ENCODE measurements at places on chromosomes 2 and 18.
A peak's percentile ranks its signal among the peaks of the same experiment; 100 is the strongest.

DNA sequence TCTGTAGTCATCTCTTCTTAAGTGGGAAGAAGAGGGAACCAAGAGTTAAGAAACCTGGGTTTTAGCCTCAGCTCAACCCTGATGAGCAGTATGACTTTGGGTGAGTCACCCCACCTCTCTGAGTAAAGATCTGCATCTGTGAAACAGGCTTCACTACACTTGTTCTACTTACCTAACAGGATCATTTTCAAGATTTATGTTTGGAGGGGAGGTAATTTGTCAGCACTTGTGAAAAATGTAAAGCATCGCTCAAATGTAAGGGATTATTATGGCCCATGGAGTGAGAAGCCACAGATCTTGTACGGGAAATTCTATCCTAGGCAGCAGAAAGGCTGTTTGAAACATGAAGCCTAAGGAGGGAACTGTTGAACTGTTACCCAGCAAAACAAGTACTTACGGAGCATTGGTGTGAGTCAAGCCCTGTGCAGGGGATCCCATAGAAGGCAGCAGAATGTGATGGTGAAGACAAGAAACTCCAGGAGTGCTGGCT lies 160.6 kb downstream of the PRKCE start:
- no peak for DNase-seq

DNA sequence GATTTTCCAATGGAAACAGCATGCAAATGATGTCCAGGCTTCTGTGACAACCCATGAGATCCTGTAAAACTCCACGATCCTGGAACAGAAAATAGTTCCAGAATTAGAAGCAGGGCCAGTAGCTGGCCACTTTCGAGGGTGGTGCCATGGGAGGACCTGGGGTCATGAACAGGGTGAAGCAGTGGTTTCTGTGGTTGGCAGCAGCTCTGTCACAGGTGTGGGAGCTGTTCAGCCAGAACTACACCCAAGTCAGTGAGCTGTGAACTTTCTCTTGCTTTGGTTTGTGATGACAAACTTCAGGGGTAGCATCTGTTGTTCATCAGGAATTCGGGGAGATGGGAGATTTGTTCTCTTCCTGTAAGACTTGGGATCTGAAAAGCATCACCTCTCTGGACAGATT lies 314.4 kb upstream of the NT5C1B start:
- DNase-seq = no peak

DNA sequence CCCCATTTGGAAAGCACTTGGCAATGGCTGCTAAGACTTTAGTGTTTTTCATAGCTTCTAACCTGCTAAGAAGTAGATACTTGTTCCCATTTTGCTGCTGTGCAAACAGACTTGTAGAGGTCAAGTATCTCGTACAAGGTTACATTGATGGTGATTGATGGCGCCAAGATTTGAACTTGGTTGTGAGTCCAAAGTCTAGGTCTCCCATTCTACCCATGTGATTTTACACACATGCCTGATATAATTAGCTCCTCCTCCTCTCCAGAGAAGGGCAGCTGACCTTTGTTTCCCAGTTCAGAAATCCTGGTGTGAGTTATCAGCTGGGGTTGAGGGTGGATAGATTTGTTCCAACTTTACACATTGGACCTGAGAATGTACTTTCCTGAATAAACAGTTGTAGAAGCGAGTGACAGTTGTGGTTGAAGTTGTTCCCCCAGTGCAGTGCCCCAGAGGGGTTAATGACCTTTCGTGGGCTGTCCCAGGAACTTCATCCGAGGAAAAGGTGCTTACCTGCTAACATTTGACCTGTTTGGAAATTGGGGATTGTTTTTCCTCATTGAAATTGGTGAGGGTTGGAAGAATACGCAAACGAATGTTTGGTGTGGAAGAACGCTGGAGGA lies 10.4 kb downstream of the TCF7L1 start:
- DNase-seq = no peak

- no peak for DNase-seq
Measured at GRCh38 chr2:83342860-83343329, 1116.2 kb downstream of the SUCLG1 start.

DNA sequence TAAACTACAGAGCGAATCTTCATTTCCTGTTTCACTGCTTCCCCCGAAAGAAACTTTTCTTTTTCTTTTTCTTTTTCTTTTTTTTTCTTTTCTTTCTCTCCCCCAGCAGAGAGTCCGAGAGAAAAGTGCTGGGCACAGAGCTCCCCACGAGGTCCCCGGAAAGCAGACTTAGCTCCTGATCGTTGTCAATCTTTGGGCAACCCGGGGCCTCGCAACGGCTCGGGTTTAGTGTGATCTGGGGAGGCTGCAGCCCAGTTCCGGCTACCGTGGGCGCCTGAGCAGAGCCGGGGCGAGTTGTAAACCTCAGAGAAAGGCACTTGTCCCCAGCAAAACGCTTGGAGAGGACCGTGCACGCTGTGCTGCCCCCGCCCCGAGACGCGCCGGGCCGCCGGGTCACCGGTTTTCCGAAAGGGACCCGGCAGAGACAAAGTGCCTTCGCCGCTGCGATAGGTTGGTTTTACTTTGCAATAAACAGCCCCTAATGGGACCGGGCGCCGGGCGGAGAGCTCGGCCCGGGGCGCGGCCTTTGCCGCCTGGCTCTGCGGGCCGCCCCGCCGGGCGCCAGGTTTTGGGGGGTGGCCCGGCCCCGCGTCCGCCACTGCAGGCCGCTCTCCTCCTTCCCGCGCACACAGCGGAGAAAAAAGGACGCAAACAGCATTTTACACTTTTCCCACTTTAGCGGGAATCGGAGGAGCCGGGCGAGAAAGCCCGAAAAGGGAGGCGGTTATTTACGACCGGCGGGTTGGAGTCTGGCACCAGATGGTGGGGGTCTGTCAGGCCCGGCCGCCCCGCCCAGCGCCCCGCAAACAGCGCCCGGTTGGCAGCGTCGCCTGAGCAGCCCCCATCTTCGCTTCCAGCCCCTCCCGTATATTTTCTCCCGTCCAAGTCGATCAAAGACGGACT lies 136.0 kb downstream of the INSIG2 start:
- peak; percentile 20 for DNase-seq

DNA sequence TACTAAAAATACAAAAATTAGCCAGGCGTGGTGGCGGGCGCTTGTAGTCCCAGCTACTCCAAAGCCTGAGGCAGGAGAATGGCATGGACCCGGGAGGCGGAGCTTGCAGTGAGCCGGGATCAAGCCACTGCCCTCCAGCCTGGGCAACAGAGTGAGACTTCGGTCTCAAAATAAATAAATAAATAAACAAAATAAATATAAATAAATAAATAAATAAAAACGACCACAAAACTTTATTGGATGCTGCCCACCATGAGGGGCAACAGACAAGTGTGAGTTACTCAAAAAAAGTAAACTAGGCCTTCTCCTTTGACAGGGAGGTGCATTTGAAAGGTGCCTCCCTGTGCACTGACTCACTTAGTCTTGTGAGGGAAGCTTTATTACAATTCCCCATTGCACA lies 50.4 kb downstream of the SLC4A1AP start:
- DNase-seq = no peak

GRCh38 chr2:119371111-119371510 lies 4.3 kb downstream of the DBI start:
- no peak for DNase-seq

DNA sequence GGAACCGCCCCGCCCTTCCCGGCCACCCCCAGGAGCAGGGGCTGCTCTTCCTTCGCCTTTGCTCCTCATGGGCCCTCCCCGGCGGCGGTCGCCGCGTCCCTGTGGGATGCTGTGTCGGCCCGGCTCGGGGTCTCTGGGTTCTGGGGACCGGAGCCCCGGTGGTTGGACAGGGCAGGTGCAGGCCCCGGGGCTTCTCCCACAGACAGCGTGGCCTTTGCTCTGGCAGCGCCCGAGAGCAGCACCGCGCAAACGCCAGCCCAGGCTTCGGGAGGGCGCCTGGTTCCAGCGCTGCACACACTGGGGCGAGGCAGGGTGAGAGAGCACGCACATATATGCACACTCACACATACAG lies 9.0 kb upstream of the KCNG2 start:
- no peak for DNase-seq

DNA sequence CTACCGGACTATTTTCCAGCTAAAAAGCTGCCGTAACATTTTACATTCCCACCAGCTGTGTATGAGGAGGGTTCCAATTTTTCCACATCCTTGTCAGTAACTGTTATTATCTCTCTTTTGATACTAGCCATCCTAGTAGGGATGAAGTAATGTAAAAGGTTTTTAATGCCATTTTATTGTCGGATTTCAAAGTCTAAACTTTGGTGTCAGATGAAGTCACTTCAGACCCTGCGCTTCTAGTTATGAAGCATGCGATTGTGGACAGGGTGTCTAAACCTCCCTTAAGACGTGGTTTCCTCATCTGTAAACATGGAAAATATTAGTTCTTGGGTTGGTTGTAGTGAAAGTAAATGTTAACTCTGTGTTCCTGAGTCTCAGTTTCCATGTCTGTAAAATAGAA lies 4.7 kb downstream of the DGKD start:
- DNase-seq = no peak

DNA sequence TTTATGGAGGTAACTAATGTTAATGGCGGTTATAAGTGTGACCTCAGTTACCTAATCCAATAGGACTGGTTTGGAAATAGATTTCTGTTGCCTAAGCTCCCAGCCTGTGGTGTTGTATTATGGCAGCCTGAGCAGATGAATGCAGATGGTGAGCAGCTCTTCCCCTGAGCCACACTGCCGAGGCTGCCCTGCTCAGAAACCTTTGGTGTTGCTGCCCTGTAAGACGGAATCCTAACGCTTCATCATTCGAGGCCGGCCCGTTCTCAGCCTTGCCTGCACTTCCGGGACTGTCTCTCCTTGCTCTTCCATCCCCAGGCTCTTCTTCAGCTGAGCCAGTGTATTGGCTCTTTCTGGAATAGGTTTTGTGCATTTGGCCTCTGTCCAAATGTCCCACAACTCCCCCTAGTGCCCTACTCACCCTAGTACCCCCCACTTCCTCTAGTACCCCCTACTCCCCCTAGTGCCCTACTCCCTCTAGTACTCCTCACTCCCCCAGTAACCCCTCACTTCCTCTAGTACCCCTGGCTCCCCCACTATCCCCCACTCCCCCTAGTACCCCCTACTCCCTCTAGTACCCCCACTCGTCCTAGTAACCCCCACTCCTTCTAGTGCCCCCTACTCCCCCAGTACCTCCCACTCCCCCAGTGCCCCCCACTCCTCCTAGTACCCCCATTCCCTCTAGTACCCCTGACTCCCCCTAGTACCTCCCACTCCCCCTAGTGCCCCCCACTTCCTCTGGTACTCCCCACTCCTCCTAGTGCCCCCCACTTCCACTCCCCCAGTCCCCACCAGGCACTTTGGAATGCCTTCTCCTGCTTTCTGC lies 106.0 kb upstream of the TAF1B start:
- no peak for DNase-seq

- DNase-seq = no peak
Measured at GRCh38 chr2:120831891-120832290, 96.2 kb downstream of the GLI2 start.

All from stimulated activated CD4-positive, alpha-beta T cell treated with anti-CD3 and anti-CD28 coated beads, TNF-alpha, amount 100 ng/mL, for 48 hours (primary cell).